Cortex of kidney (tissue), 1 donor: ENCODE measurements at places on chromosomes 11 and 22.

GRCh38 chr11:112583261-112583893, 322.7 kb upstream of the PLET1 start:
- DNase-seq = no peak

DNA sequence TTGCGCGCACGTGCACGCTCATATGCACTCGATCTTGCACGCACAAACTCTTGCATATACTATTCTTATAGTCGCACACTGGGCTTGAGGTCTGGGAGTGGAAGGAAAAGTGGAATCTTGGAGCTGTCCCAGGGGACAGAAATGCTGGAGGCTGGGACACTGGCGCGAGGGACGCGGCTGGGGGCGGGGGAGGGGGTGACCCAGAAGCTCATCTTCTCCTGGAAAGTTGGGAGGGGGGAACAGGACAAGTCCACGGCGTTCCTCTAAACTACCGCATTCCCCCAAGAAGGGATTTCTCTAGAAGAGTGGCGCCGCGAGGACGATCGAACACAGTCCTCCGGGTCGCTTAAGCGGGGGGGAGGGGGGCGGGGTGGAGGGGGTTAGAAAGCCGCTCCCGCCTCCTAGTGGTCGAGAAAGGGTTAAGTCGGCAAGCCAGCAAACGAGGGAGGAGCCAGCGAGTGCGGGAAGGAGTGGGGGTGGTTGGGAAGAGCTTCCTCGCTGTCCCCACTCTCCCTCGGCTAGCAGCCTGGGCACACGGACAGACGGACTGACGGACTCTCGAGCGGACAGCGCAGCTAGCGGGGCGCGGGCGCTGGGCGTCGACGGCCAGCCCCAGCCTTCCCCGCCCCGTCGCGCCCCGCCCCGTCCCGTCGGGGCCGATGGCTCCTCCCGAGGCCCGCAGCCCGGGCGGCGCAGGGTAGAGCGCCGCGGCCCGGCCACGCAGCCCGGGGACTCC, at the start of gene RTN4RL2:
TSS of gene RTN4RL2 (plus strand) at position 507 of the 736 bp plus-strand sequence. CDS start 338 bp downstream, outside the sequence.
- DNase-seq = no peak

DNA sequence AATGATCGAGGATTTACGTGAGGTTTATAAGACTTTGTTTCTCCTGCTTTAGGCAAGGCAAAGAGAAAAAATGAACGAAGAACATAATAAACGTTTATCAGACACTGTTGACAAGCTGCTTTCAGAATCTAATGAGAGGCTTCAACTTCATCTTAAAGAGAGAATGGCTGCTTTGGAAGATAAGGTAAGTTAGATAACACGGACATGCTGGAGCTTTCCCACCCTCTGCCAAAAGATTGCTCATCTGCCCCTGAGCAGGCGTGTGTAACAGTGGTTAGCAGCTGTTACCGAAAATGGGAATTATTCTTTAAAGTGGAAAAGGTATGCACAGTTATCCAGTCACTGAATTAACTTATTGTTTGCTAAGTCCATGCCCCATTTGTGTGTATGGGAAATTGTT, 62.8 kb upstream of the CTTN start:
- DNase-seq = no peak

DNA sequence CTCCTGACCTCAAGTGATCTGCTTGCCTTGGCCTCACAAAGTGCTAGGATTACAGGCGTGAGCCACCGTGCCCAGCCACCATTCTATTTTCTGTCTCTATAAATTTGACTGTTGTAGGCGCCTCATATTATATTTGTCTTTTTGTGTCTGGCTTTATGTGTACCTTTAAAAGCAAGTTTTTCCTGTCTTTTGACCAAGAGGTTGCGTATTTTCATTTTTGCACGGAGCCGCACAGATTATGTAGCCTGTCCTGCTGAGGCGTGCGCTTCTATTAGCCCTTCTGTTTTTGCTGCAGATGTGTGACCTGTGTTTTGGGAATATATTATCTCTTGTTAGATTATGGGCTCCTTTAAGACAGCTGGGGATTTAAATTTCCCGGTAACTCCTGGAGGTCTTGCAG, 40.4 kb upstream of the WEE1 start:
- DNase-seq = no peak

DNA sequence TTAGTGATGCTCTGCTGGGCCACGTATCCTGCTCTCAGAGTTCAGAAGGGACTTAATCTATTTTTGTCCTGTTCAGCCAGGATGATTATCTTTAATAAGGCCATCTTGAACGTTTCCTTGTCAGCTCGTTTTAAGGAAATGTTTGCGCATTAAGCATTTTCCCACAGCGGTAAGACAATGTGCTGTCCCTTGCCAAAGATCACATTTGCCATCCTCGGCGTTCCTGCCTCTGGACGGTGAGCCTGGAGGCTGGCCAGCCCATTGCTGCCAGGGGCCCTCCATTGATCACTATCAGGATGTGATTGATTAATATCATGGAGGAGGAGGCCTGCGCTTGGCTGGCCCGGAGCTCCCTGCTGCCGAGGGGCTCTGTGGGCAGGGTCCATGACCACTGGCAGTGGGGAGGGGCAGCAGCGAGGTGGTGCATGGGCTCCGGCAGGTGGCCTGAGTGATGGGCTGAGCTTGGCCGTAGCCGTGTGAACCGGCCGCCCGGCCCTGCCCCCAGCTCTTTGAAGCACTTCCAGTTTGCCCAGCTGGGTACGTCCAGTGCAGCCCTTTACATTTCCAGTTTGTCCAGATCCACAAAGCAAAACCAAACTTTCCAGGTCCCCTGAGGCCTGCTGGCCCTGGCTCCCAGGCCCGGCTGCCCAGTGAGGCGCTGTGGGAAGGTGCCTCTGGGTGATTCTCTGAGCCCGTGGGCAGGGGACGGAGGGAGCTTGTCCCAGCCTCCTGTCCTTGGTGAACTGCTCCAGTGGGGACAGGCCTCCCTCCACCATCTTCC, 49.5 kb upstream of the SMIM38 start:
- DNase-seq = no peak

GRCh38 chr11:68061508-68061907, 22.7 kb downstream of the TCIRG1 start:
- DNase-seq = no peak
